ENCODE measurements at places on chromosomes 4 and X.

DNA sequence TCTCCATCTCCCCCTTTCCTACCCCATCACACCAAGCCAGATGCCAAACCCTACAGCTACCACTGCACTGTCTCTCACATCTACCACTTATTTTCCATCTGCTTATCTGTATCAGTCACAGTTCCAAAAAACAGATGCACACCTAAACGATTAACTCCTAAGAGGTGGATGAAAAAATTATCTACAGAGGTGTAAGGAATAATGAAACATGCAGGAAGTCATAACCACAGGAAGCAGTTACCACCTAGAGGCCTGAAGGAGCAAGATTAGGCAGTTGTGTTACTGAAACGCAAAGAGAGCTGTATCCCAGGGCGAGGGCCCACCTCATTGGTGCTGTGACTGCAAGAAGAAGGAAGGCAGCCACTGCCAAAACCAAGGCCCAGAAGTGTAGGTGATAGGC lies 87.8 kb upstream of the FAM241A start:
- no peak for DNase-seq

GRCh38 chr4:38314663-38315062 lies 349.3 kb upstream of the KLF3 start:
- DNase-seq = no peak

DNA sequence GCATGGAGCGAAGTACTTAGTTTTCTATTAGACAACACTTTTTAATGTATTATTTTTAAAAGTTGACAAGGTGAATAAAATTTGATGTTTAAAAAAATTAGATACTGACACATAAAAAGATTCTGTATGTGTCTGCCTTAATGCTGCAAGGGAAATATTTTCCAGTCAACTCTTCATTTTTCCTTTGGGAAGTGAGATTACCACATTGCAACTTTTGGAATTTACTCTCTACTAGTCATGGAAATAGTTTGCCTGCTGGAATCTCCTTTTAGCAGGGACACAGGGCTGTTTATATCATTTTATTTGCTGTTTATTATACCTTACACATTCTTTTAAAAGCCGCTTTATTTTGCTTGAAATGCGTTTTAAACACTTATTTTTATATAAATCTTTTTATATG lies 135.1 kb downstream of the MID1 start:
- no peak for DNase-seq

- no peak for DNase-seq
These were observed 99.2 kb downstream of the ADGRL3 start for GRCh38 chr4:61299316-61299715.

GRCh38 chrX:48540028-48540375 lies 488 bp downstream of the TBC1D25 start:
- DNase-seq = peak; percentile 52

DNA sequence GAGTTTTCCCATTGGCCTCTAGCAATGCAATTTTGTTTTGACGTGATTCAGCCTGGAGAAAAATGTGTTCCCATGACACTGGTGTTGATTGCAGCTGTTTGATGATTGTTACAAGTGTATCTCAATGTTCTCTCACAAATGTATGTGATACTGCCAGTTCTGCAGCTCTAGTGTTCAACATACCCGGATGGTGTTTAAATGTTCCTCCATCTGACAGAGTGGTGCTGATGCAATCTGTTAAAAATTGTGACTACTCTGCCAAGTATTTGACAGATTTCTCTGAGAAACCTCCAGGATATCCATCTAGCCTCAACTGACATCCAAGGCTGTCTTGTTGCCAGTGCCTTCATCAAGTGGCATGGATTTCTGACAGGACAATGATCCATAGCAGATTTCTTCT lies 657.2 kb upstream of the DIAPH2 start:
- no peak for DNase-seq

GRCh38 chrX:149129767-149130166 lies 375.3 kb downstream of the IDS start:
- DNase-seq = no peak

DNA sequence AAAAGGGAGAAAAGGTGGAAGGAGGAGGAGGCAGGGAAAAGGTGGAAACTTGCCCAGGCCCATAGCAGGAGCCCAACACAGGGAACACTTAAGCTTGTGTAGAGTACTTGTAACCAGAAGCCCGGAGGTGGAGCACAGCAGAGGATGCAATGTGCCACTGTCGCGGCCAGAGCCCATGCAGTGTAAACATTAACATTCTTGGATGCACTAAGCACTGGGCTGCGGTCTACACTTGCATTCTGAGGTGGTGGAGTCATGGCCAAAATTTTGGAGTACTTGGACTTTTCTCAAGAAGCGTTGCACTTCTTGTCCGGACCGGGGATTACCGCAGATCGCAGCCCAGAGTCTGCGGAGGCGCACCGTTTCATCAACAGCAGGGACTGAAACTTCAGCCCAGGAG lies 4.5 kb upstream of the RHOXF1 start:
- peak; percentile 66 for DNase-seq

GRCh38 chrX:17521871-17522693 lies 147.1 kb downstream of the NHS start:
- DNase-seq = peak; percentile 19

DNA sequence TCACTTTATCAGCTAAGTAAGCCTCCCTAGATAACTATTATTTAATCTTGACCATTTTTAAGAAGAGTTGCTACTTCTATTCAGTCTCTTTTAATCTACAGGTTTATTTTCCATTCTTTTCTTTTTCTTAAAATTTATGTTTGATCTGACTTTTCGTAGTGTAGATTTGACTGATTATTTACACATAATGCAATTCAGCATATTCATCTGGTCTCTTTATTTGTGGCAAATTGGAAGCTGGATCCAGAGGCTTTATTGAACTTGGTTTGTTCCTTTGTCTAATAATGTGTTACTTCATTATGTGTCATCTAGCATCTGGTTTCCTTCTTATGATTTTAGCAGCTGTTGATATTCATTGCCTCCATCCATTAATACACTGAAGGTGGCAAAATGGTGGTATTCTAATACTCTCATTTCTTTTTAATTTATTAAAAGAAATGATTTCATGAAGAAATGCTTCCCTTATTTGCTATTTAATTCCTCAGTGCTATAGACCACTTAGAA lies 113.0 kb downstream of the FBXW7 start:
- DNase-seq = no peak

- DNase-seq = peak; percentile 27
These were observed 4.4 kb upstream of the PRDM8 start for GRCh38 chr4:80192937-80193336.

GRCh38 chrX:23435108-23435507 lies 100.5 kb downstream of the PTCHD1 start:
- DNase-seq = no peak

- DNase-seq = no peak
These were observed 23.6 kb upstream of the PACRGL start for GRCh38 chr4:20676501-20677197.

DNA sequence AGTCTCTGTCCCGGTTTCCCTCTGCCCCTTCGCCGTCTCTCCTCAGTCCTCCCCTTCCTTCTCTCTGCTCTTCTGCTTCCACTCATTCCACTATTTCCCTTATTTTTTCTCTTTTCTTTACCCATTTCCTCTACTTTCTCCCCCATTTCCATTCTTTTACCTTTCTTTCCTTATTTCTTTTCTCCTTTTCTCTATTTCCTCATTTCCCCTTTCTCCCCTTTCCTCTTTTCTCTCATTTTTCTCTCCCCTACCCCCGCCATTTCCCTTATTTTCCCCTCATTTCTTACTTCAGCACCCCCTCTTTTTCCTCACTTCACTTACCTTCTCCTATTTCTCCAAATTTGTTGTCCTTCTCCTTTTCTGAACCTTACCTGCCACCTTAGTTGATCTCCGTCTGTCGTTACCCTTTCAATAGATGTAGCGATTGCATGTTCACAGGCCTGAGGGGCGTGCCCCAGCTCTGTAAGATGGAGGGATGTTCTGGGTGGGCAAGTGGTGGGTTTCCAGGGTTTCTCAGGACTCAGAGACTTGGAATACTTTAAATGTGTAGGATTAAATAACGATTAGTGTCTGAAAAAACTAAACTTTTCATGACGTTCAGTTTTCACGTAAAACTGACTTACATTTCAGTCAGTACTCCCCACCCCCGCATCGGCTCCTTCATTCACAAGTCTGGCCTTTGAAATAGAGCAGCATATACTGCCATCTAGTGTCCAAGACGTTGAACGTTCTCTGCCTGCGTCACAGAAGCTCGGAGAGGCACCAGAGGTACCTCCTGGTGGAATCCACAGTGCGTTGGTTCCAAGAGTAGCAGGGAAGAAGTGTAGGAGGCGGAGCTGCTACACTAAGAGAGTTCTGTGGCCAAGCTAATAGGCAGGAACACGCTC lies 641 bp upstream of the NCBP2L start:
- DNase-seq = peak; percentile 91

- peak; percentile 69 for DNase-seq
These were observed 39.6 kb upstream of the BBS12 start for GRCh38 chr4:122692641-122693520.

DNA sequence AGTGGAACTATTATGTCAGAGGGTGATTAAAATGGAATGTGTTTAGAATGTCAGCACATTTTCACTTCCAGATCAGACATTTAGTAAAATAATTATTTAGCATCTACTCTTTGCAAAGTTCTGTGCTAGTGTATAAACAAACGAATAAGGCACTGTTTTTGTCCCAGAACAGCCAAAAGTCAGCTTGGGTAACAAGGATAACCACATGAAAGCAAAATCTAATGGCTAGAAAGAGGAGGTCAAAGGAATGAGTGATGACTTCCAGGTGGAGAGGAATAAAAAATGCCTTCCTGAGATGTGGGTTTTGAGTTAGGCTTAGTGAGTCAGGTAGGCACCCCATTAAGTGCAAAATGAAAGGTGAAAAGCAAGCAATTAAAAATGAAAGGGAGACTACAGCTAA lies 112.6 kb downstream of the ATP10D start:
- DNase-seq = no peak

GRCh38 chr4:19791422-19792123 lies 460.1 kb upstream of the SLIT2 start:
- DNase-seq = no peak

- DNase-seq = no peak
These were observed 616.2 kb upstream of the AADAT start for GRCh38 chr4:170705907-170706306.

- no peak for DNase-seq
These were observed 633.9 kb upstream of the CPEB2 start for GRCh38 chr4:14368391-14368790.

DNA sequence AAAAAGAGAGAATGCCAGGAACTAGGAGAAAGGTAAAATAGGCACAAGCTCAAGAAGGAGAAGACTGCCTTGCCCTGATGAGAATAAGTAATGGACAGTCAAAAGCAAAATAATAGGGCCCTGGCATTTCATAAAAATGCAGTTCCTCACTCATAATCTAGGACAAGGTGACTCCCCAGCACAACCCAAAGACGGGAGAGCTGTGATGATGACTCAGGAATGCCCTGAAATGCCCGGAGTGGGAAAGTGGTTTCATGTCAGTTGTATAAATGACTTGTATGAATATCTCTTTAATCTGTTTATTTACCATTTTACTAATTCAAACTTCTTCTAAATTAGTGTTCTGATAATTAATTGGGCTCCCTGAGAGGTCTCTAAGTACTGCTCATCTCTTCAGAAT lies 28.8 kb upstream of the SETD7 start:
- peak; percentile 51 for DNase-seq

GRCh38 chrX:84216406-84216805 lies 28.4 kb upstream of the RPS6KA6 start:
- DNase-seq = no peak

- DNase-seq = no peak
These were observed 1.1 kb upstream of the AVPR2 start for GRCh38 chrX:153903238-153903980.

DNA sequence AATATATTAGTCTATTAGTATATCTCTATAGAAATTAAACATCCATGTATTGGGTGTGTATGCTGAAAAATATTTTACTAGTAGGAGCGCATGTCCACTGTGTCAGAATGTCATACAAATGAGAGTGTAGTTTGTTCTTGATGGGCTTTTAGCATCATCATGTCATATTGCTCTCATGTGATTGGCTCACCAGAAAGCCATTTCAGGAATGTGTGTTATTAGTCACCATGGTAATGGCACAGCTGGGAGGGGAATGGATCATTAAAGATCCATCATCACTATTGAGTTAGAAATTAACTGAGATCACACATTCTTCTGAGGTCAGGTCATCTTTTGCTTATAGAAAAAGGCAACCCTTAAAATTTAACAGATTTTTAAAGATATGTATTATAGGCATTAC lies 77.3 kb downstream of the PHEX start:
- peak; percentile 23 for DNase-seq

- DNase-seq = no peak
These were observed 24.9 kb downstream of the FGF2 start for GRCh38 chr4:122851568-122851967.

- DNase-seq = peak; percentile 23
These were observed 16.2 kb upstream of the SYTL4 start for GRCh38 chrX:100748108-100748507.

- DNase-seq = peak; percentile 12
These were observed 31.6 kb downstream of the TRMT44 start for GRCh38 chr4:8472158-8472688.

GRCh38 chr4:145735347-145735675 lies 55.4 kb downstream of the C4orf51 start:
- DNase-seq = peak; percentile 97

DNA sequence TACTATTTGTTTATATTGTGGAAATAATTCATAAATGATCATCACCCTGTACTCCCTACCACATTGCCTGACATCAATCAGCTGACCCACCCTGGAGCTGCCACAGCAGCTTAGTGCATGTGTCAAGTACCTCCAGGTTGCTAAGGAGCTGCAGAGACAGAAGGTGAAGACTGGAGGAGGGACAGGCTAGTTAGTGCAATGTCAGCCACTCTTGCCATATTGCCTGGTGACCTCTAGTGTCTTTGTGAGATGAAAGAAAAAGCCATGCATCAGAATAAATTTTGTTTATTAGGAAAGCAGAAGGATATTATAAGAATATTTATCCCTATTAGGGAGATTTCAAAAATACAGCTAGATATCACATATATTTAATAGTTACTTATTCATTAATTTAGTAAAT lies 243.9 kb upstream of the FAT4 start:
- no peak for DNase-seq

GRCh38 chrX:131728295-131729145 lies 184.6 kb downstream of the OR13H1 start:
- peak; percentile 61 for DNase-seq

- no peak for DNase-seq
These were observed 30.0 kb upstream of the TMEM47 start for GRCh38 chrX:34687095-34687494.

- no peak for DNase-seq
These were observed 52.1 kb upstream of the HSD17B10 start for GRCh38 chrX:53486285-53486684.

DNA sequence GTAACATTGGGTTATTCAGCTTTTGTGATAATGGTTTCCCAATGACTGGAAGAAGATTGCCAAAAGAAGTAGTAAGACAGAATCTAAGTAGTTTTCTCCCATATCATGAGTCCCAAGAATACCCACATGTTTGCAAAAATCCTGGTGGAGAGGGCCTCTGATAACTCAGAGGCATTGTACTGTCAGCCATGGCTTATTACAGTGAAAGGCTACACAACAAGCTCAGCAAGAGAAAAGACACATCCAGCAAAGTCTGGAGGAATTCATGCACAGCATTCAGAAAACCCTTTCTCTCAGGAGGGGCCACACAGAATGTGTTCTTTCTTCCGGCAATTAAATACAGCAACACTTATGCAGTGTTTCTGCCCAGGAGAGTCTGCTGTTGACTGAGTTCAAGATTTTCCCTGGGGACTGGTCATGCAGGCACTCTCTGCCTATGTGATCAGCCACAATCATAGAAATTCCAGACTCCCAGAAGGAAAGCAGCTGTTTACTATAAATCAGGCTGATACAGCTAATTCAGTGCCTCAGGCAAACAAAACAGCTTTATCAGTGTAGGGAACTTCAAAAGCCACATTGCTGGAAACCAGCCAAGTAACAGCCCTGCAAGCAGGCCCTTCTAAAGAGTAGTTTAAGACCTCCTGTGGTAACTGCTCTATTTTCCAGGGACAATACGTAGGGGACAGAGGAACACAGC lies 937.1 kb downstream of the CCSER1 start:
- peak; percentile 54 for DNase-seq

All from iris pigment epithelial cell (primary cell).